ENCODE measurements at places on chromosomes 3 and 15. TPM values are rescaled to one million over a fixed set of nuclear protein-coding genes. Genes with fewer than 3 reads are reported as not detected.

SH2D7 gene
- not detected for total RNA-seq

GOLGA6D gene
- not detected for total RNA-seq

PEAK1 gene
- total RNA-seq: 68.0 TPM

TMEM41A gene
- total RNA-seq: 12.2 TPM

PP2D1 gene
- not detected for total RNA-seq

REC114 gene
- not detected for total RNA-seq

ROBO1 gene
- total RNA-seq: 65.4 TPM

GOLGA8T gene
- under 0.01 TPM for total RNA-seq

NDUFAF3 gene
- total RNA-seq: 48.3 TPM

LRTM1 gene
- not detected for total RNA-seq

TGM5 gene
- not detected for total RNA-seq

LDHAL6B gene
- not detected for total RNA-seq

SCN11A gene
- under 0.01 TPM for total RNA-seq

SSUH2 gene
- total RNA-seq: 0.32 TPM

Measured in fibroblast of villous mesenchyme (primary cell).